ENCODE measurements at places on chromosomes 4 and X.

DNA sequence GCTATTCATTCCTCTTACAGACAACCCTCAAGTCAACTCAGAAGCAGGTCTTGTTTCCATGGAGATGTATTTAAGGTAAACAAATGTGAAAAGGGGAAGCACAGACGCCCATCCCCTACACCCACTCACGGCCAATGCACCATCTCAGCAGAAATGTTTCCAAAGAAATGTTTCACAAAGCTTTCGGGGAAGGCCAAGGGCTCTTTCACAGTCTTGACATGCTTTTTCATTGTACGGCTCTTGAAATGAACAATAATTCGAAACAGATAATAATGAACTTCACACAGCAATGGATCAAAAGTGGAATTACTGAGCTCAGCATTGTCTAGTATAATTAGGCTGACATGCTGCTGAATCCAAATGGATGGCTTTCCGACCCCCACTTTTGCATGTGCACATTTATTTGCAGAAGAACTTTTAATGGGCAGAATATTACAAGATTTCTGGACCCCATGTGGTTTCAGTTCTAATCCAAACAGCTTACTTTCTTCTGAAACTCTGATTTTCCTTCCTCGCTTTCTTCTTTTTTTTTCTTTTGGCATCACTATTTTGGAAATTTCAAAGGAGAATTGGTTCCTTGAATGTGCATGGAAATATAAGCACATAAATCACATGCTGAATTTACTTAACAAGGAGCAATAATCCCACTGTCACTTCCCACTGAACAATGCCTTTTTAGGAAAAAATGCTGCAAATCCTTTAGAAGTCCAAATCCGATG lies 160.9 kb downstream of the SMIM20 start:
- DNase-seq: peak; percentile 66

DNA sequence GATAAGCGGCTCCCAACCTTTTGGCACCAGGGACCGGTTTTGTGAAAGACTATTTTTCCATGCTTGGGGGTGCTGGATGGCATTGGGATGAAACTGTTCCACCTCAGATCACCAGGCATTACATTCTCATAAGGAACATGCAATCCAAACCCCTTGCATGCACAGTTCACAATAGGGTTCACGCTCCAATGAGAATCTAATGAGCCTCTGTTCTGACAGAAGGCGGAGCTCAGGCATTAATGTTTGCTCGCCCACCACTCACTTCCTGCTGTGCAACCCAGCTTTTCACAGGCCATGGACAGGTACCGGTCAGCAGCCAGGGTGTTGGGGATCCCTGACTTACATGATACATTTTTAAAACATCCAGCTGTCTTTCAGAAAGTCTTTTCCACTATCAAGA lies 187.3 kb downstream of the SLC39A8 start:
- no peak for DNase-seq

- no peak for DNase-seq
These were observed 36.0 kb upstream of the CBR4 start for GRCh38 chr4:169045862-169046584.

DNA sequence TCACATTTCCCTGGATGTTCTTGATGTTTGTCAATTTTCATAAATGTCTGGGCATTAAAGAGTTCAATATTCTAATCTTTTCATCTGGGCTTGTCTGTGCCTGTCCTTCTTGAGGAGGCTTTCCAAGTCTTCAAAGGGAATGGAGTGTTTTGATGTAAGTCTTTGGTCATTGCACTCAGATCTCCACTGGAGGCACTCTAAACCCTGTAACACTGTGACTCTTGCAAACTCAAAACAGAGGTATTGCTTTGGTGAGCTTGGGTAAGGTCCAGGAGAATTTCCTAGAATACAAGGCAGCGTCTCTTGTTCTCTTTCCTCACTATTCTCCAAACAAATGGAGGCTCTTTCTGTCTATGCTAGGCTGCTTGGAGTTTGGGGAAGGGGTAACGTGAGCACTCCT lies 1118.1 kb upstream of the PABPC4L start:
- DNase-seq: no peak

GRCh38 chr4:21203416-21203815 lies 503.2 kb downstream of the PACRGL start:
- no peak for DNase-seq

- DNase-seq: no peak
These were observed 20.6 kb downstream of the MAGEC1 start for GRCh38 chrX:141924293-141924692.

GRCh38 chrX:34218063-34218462 lies 85.9 kb upstream of the FAM47A start:
- DNase-seq: no peak

GRCh38 chrX:118271775-118272174 lies 74.1 kb upstream of the WDR44 start:
- DNase-seq: no peak

DNA sequence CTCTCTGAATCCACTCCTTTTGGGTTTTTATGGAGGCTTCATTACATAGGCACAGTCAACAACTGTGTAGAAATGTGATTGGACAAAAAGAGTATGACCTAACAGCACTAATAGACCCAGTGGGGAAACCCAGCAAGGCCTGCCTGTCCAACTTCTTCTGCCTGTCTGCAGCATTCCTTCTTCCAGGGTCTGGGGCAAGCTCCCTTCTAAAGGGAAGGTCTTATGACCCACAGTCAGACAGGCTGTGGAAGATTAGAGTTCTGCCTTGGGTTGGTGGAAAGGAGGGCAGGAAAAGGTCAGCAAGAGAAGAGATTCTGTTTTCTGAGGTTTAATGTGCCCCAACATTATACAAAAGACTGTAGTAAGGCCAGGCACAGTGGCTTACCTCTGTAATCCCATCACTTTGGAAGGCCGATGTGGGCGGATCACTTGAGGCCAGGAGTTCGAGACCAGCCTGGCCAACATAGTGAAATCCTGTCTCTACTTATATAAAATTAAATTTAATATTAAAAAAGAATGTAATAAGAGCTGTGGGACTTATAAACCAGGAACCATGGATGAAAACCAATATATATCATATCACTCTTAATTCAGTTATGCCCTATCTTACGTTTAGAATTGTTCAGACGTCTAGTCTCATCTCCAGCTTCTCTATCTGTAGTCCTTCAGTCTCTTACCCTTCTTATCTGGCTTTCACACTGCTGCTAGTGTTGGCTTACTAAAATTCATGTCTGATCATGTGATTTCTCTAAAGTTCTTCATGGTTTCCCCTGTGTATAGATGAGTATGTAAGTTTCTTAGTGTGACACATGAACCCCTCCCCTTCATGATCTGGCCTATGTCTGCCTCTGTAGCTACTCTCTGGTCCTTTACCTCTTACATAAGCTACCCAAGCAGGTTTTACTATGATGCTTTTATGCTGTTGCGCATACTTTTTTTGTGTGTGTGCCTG lies 6.2 kb downstream of the CLCN3 start:
- no peak for DNase-seq

DNA sequence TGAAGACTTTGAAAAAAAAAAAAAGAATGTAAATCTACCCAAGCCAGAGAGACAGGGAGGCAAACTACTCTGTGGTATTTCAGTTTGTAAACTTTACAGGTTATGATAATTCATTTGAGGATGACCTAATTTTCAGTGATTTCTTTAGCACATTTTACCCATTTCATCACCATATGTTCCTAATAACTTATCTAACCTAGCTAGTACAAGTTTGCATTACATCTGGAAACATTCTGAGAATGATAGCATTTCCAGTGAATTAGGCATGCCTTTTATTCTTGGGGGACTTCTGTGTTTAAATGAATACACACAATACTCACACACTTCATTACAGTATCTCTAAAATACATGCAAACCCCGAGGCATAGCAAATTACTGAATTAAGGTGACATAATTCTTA lies 1055.5 kb downstream of the PCDH18 start:
- DNase-seq: no peak

DNA sequence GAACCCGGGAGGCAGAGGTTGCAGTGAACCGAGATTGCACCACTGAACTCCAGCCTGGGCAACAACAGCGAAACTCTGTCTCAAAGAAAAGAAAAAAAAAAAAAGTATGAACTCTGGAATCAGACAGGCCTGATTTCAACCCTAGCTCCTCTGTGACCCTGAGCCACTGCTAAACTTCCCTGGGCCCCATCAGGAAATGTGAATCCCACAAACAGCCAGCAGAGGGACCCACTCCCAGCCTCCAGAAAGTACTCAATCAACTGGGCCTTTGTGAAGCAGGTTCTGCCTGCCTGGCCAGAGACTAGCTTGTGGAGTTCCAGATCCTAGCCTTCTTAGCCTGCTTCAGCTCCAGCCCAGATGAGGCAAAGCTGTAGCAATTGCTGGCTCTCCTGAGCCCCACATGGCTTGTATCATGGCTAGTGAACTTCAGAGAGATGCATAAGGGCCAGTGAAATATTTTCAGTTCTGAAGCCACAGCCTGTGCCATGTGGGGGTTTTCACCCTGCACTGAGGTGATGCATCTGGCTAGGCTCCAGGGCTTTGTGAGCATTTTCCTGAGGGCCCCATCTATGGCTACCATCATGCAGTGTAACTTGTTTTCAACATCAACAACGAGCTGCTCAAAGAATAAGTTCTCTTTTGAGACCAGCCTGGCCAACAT lies 7.2 kb upstream of the IDS start:
- peak; percentile 36 for DNase-seq

DNA sequence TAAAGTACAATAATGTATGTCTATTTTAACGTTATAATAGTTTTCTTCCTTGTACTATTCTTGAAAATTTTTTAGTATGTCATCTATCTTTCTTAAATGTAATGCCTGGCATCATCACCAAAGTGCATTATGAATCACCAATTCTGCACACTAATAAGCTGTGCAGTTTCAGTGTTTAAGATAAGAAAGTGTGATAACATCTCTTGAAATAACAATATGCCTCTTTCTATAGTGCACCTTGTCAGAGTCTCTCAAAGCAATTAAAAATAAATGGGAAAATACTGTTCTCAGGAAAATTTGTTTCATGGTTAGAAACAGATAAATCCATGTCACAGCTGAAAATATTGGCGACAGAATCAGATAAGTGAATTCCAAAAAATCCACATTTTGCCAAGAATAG lies 457.4 kb upstream of the PCDH10 start:
- DNase-seq: no peak

DNA sequence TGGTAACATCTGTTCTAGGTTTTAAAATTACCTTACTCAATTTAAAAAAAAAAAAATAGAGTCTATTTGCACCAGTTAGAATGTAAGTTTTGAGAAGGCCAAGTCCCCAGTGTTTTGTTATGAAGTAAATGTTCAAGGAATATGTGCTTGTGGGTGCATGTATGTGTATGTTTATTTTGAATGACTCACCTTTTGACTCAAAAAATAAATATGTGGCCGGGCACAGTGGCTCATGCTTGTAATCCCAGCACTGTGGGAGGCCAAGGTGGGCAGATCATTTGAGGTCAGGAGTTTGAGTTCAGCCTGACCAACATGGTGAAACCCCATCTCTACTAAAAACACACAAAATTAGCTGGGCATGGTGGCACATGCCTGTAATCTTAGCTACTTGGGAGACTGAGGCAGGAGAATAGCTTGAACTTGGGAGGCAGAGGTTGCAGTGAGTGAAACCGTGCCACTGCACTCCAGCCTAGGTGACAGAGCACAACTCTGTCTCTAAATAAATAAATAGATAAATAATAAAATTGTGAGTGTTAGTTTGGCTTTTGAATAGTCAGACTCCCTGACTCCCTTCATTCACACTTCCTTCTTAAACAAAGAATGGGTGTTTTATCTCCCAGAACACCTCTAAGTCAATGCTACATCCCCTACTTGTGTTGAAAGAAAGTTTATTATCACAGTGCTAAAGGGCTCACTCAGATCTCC lies 511.3 kb upstream of the PCDH7 start:
- no peak for DNase-seq

DNA sequence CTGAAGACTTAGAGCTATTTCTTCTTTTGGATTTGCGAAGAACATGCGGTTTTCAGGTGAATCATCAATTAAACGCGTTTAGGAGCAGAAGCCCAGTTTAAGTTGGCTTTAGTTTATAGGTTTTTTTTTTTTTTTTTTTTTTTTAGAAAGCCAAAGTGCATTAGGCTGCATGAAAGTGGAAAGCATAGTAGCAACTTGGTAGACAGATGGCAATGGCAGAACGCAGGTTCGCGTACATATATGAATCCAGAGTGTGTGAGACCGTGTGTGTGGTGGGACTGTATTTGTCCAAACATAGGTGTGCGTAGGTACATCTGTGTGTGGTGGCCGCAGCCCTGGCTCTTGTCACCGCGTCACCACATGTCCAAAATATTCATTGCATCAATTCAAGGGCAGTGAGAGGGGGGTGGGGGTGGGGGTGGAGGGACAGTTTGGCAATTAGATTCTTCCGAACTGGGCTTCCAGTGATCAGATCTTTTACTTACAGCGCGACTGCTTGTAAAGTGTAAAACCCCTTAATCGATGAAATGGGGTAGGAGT lies 901 bp downstream of the JADE1 start:
- peak; percentile 4 for DNase-seq

DNA sequence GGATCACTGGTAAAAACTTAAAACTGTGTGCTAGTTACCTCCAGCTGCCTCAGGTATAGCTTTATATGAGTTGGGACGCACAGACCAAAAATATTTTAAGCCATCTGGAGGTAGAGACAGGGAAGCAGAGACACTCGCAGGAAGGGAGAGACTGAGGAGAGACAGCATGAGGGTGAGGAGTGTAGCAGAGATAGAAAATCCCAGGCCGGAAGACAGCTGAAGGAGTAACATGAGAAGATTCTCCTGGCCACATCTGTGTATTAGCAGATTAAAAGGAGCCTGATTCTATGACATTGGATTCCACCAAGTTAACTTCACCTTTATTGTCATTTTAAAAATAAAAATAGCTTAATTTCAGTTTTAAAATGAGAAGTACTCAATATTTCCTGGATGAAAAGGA lies 84.3 kb downstream of the PDLIM5 start:
- no peak for DNase-seq

DNA sequence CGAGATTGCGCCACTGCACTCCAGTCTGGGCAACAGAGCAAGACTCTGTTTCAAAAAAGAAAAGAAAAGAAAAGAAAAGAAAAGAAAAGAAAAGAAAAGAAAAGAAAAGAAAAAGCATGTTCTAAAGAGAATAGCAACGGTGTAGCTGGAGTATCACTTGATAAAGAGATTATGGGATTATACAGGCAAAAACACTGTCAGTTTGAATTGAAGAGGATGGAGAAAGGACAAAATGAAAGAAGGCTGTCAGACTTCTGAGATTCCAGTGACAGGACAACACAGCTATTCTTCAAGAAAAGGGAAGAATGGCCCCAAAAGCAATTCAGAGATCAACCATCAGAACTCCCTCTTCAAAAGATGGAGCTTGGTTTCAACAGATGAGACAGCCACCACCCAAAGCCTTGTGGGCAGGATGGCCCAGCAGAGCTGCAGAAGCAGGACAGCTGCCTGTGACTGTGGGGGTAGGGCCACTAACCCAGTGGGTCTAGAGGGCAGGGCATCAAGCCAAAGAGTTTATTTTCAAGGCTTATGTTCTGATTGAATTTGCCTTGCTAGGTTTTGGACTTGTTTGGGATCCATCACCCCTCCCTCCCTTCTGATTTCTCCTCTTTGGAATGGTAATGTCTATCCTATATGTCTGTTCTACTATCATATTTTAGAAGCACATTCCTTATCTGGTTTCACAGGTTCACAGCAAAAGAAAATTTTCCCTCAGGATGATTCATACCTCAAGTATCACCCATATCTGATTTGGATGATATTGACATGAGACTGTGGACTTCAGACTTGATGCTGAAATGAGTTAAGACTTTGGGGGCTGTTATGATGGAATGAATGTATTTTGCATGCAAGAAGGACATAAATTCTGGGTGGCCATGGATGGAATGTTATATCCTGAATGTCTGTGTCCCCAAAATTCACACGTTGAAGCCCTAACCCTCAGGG lies 17.5 kb downstream of the RFC1 start:
- DNase-seq: no peak

GRCh38 chr4:7779432-7779768 lies 160.3 kb downstream of the AFAP1 start:
- DNase-seq: no peak
